Activated T-helper 17 cell treated with anti-CD3 and anti-CD28 coated beads, Interleukin-2, amount 50 U/mL, for 72 hours (primary cell): ENCODE measurements at places on chromosomes 2 and 18. TPM values are rescaled to one million over a fixed set of nuclear protein-coding genes. Genes with fewer than 3 reads are reported as not detected.

SETBP1 gene
- total RNA-seq = 7.6 TPM

IL36B gene
- not detected for total RNA-seq

HSBP1L1 gene
- 2.7 TPM for total RNA-seq

SERPINB4 gene
- total RNA-seq = not detected

ONECUT2 gene
- not detected for total RNA-seq

PLB1 gene
- total RNA-seq = 0.61 TPM

ARHGAP25 gene
- 95.9 TPM for total RNA-seq

CPS1 gene
- total RNA-seq = 1.3 TPM

SIX3 gene
- not detected for total RNA-seq

UGT1A3 gene
- not detected for total RNA-seq
